Activated naive CD8-positive, alpha-beta T cell treated with anti-CD3 and anti-CD28 coated beads, Interleukin-2, amount 50 U/mL, for 24 hours (primary cell): ENCODE measurements at places on chromosomes 1 and 21.

- no peaks in the 10 kb centered on the region for H3K36me3 ChIP-seq
- peaks cover 13% of the 10 kb centered on the region for H3K4me1 ChIP-seq
- no peak overlapping the region for H3K27ac ChIP-seq
- no peak for DNase-seq
- H3K27me3 ChIP-seq, result no peaks in the 10 kb centered on the region
- no peak overlapping the region for H3K4me3 ChIP-seq
Measured at GRCh38 chr1:12034381-12034801, 15.1 kb downstream of the MIIP start.

- H3K36me3 ChIP-seq, result no peaks in the 10 kb centered on the region
- no peak for DNase-seq
- H3K4me3 ChIP-seq, result no peak overlapping the region
Measured at GRCh38 chr1:87224201-87224600, 104.5 kb upstream of the LMO4 start.

DNA sequence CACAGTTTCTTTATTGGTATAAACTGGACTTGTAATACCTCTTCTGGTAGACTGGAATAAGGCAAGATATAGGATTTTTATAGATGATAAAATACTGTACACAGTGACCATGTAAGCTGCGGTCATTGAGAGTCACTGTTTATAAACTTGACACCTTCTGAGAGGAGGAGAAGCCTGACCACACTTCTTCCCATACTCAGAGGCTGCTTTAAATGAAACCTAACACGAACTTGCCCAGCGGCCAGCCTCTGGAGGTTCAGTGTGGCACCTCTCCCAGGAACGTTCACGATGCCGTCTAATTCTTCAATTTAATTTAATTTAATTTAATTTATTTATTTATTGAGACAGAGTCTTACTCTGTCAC, 22.5 kb downstream of the MTARC1 start:
- DNase-seq, result no peak
- no peaks in the 10 kb centered on the region for H3K36me3 ChIP-seq
- no peaks in the 10 kb centered on the region for H3K4me1 ChIP-seq
- no peak overlapping the region for H3K4me3 ChIP-seq
- no peak overlapping the region for H3K27ac ChIP-seq

GRCh38 chr1:30521261-30521865, 202.0 kb downstream of the MATN1 start:
- no peak overlapping the region for H3K4me3 ChIP-seq
- no peak for DNase-seq
- H3K36me3 ChIP-seq, result no peaks in the 10 kb centered on the region
- H3K27ac ChIP-seq, result no peak overlapping the region
- H3K4me1 ChIP-seq, result no peaks in the 10 kb centered on the region

- no peaks in the 10 kb centered on the region for H3K4me1 ChIP-seq
- H3K4me3 ChIP-seq, result no peak overlapping the region
- no peak for DNase-seq
- H3K27ac ChIP-seq, result no peak overlapping the region
Measured at GRCh38 chr1:39620659-39621165, 18.7 kb downstream of the HEYL start.

- peaks cover 69% of the 10 kb centered on the region for H3K4me1 ChIP-seq
- no peak for DNase-seq
- peaks cover 8% of the 10 kb centered on the region for H3K27me3 ChIP-seq
- H3K27ac ChIP-seq, result peak overlapping the region; percentile 34
- H3K36me3 ChIP-seq, result peaks cover 7% of the 10 kb centered on the region
Measured at GRCh38 chr1:154441241-154441888, 36.2 kb downstream of the IL6R start.

GRCh38 chr1:238562341-238562740, 671.6 kb upstream of the ZP4 start:
- no peak for DNase-seq
- no peak overlapping the region for H3K4me3 ChIP-seq
- no peaks in the 10 kb centered on the region for H3K4me1 ChIP-seq
- H3K27me3 ChIP-seq, result no peaks in the 10 kb centered on the region
- H3K27ac ChIP-seq, result no peak overlapping the region

DNA sequence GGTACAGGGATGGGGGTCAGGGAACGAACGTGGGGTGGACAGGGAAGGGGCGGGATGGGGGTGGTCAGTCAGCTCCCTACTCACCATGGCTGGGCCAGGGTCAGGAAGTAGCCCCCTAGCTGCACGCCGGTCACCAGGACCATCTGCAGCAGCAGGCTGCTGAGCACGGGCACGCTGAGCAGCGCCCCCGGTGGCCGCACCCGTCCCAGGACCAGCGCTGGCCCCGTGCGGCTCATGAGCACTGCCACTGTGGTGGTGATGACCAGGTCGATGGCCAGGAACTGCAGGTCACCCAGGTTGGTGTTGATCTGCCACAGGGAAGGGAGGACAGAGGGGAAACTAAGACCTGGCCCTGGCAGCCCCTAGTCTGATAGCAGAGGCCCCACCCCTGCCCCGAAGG, 6.5 kb upstream of the MFAP2 start:
- H3K27ac ChIP-seq, result no peak overlapping the region
- peaks cover 7% of the 10 kb centered on the region for H3K27me3 ChIP-seq
- H3K4me1 ChIP-seq, result no peaks in the 10 kb centered on the region

DNA sequence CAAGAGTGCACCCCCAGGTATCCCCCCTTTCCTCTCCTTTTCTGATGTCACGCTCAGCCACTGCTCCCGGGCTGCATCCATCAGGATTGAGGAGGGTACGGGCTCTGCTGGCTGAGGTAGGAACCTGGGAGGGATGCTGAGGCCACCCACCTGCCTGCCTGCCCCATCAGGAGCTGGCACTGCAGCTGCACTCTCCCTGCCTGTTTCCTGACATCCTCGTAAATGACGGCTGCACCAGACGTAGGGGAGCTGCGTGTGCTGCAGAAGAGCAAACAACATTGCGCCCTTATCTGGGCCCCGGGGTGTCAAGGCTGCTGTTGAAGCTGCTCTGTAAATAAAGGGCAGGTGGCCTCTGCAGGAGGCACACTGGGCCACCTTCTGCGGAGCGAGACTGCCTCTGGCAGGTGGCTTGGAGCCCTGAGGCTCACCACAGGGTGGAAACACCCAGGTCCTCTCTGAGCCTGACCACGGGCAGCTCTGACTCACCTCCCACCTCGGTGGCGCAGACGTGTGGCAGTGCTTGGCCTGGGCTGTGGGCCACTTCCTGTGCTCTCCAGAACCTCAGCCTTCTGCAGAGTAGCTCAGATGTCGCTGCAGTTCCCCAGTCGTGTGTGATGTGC, 30.9 kb downstream of the SNAP47 start:
- H3K27ac ChIP-seq, result no peak overlapping the region
- H3K27me3 ChIP-seq, result no peaks in the 10 kb centered on the region
- DNase-seq, result peak; percentile 70
- H3K36me3 ChIP-seq, result peaks cover 22% of the 10 kb centered on the region

- no peak overlapping the region for H3K27ac ChIP-seq
- H3K36me3 ChIP-seq, result no peaks in the 10 kb centered on the region
- peaks cover 5% of the 10 kb centered on the region for H3K27me3 ChIP-seq
- no peak for DNase-seq
Measured at GRCh38 chr1:64486193-64486592, 16.3 kb downstream of the CACHD1 start.

- H3K27me3 ChIP-seq, result no peaks in the 10 kb centered on the region
- no peak overlapping the region for H3K4me3 ChIP-seq
- H3K4me1 ChIP-seq, result no peaks in the 10 kb centered on the region
Measured at GRCh38 chr21:42214081-42214750, 4.7 kb upstream of the ABCG1 start.

DNA sequence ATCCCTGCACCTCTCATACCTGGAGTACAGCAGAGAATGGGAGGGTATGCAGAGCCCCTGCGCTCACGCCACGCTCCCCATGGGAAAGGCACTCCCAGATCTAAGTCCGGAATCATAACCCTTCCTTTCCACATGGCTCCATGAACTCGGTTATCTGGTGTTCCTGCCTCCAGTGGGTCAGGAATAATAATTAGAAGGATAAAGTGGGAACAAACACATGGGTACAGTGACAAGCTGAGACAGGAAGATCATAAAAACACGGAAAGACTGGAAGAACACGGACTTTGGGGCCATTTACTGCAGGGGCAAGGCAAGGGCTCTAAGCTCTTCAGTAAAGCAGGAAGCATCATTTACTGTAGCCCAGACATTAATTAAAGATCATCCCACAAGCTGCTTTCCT, 48.6 kb downstream of the FOXO6 start:
- no peak overlapping the region for H3K27ac ChIP-seq
- H3K4me3 ChIP-seq, result no peak overlapping the region
- peaks cover 25% of the 10 kb centered on the region for H3K27me3 ChIP-seq
- H3K36me3 ChIP-seq, result no peaks in the 10 kb centered on the region
- peaks cover 2% of the 10 kb centered on the region for H3K4me1 ChIP-seq

- H3K36me3 ChIP-seq, result peaks cover 2% of the 10 kb centered on the region
- no peak for DNase-seq
- peaks cover 10% of the 10 kb centered on the region for H3K4me1 ChIP-seq
- peaks cover 38% of the 10 kb centered on the region for H3K27me3 ChIP-seq
- H3K4me3 ChIP-seq, result no peak overlapping the region
- H3K27ac ChIP-seq, result no peak overlapping the region
Measured at GRCh38 chr1:237045278-237046016, 3.5 kb downstream of the RYR2 start.

DNA sequence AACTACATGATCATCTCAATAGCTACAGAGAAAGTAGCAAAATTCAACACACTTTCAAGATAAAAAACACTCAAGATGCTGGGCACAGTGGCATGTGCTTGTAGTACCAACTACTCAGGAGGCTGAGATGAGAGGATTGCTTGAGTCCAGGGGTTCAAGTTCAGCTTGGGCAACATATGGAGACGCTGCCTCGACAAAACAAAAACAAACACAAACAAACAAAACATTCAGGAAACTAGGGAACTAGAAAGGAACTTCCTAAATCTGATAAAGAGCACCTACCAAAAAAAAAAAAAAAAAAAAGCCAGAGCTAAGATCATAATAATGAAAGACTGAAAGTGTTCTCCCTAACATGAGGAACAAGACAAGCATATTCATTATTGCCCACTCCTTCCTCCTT, 22.8 kb upstream of the RNF186 start:
- H3K27ac ChIP-seq, result no peak overlapping the region
- peaks cover 17% of the 10 kb centered on the region for H3K4me1 ChIP-seq
- H3K36me3 ChIP-seq, result no peaks in the 10 kb centered on the region
- peaks cover 45% of the 10 kb centered on the region for H3K27me3 ChIP-seq
- no peak overlapping the region for H3K4me3 ChIP-seq

GRCh38 chr21:31343680-31344480, at the start of gene TIAM1:
Gene TIAM1 (minus strand): TSS chr21:31344261. CDS start chr21:31266972, 77,289 bp downstream.
- peaks cover 11% of the 10 kb centered on the region for H3K27me3 ChIP-seq
- peak within 1 kb of the TSS; percentile 84 for H3K27ac ChIP-seq
- DNase-seq, result peak; percentile 42
- H3K4me1 ChIP-seq, result peaks cover 62% of the 10 kb centered on the region

DNA sequence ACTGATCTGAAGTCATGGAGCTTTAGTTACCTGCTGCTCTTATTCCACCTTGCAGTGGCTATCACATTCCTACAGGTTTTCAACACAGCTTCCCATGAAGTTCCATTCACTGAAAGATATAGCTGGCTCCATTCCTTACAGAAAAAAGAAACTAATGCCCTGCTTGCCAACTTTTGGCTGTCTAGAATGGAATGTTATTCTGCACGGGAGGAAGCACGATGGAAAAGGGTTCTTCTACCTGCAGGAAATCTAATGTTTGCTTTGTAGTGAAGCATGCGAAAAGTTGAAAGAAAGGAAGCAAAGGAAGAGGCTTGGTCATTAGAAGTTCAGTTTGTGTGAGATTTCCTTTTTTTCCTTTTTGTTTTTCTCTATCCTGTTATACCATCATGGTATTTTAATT, 32.6 kb downstream of the GIPC2 start:
- H3K36me3 ChIP-seq, result no peaks in the 10 kb centered on the region
- no peak for DNase-seq
- H3K4me1 ChIP-seq, result peaks cover 22% of the 10 kb centered on the region
- H3K27me3 ChIP-seq, result peaks cover 1% of the 10 kb centered on the region

DNA sequence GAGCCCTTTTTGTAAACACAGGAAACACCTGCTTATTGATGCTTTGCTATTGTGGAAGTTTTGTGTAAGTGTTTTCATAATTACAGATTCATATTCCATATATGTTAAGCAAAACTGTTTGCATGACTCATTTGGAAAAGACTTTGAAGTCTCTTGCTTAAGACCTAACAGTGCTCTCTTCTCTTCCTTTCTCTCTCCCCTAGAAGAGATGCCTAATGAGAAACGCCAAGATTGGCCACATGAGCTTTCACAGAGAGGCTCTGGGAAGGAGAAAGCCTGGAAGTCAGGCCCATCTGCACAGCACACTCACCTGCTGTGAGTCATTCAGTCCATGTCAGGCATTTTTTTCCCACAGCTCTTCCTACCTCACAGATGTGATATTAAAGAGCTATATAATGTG, 101.6 kb upstream of the PALMD start:
- H3K36me3 ChIP-seq, result no peaks in the 10 kb centered on the region
- H3K4me1 ChIP-seq, result no peaks in the 10 kb centered on the region
- no peak overlapping the region for H3K4me3 ChIP-seq
- DNase-seq, result no peak
- H3K27ac ChIP-seq, result no peak overlapping the region
- no peaks in the 10 kb centered on the region for H3K27me3 ChIP-seq

DNA sequence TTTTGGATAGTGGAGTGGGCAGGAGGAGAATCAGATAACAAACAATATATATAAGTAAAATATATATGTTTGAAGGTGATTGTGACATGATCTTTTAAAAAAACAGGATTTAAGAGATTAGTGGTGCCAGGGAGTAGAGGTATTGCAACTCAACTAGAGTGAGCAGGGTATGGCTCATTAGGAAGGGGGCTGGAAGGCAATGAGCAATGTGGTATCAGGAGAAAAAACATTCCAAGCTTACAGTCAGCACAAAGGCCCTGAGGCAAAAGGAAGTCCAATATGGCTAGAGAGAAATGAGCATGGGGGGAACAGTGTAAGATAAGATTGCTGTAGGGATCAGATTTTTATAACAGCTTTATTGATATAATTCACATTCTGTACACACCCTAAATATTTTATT, 5.3 kb upstream of the GADD45A start:
- H3K4me1 ChIP-seq, result peaks cover 39% of the 10 kb centered on the region
- H3K27me3 ChIP-seq, result peaks cover 2% of the 10 kb centered on the region
- no peak overlapping the region for H3K27ac ChIP-seq
- DNase-seq, result no peak

DNA sequence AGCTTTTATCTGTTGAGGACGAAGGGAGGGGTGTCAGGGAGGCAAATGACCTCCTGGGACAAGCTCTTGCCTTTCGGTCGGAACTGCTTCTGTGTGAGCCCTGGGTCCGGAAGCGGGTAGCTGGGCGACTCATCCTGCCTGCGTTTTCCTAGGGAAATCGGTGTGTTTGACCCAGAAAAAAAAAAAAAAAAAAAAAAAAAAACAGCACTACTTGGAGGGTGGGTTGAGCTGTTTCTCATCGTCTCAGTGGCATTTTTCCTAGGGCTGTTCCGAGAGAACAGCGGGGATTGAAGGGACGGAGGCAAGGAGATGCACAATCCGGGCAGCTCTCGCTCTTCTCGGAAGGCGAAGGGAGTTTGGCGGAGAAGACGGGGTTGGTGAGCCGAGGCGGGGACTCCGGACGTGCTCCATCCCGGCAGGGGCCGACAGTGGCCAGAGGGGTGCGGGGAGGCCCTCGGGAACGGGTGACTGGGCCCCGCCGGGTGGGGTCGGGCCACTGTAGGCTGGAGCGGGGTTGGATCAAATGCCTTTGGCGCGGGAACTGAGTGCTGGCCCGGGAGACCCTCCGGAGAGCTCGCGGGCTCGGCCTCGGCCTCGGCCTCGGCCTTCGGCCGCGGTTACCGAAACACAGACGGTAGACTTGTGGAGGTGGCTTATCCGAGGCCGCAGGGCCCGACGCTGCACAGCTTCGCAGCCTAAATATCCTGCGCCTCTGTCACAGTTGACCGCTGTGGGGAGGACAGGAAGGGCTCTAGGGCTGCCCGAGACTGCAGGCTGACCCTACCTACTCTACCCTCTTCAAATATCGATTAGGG, 2.4 kb upstream of the BARHL2 start:
- peaks cover 84% of the 10 kb centered on the region for H3K27me3 ChIP-seq
- H3K36me3 ChIP-seq, result peaks cover 25% of the 10 kb centered on the region
- no peak for DNase-seq
- peaks cover 30% of the 10 kb centered on the region for H3K4me1 ChIP-seq
- peak overlapping the region; percentile 24 for H3K4me3 ChIP-seq
